ENCODE measurements at places on chromosomes 1 and 21.

DNA sequence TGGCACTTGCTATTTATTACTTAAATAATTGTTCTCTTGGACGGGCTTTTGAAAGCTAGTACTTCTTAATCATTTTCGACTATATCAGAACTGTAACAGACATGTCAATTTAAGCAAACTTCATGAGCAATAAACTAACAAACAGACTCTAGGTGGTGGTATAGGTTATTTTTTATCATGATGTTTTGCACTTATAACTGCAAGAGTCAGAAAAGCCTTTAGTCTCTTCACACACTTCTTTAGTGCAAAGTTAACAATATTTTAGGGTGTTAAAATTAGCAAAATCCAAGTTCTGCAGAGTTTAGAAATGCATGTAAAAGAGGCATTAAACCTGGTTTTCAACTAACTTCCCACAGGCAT is 2.2 kb downstream of the NRIP1 start:
- DNase-seq = peak; percentile 62

DNA sequence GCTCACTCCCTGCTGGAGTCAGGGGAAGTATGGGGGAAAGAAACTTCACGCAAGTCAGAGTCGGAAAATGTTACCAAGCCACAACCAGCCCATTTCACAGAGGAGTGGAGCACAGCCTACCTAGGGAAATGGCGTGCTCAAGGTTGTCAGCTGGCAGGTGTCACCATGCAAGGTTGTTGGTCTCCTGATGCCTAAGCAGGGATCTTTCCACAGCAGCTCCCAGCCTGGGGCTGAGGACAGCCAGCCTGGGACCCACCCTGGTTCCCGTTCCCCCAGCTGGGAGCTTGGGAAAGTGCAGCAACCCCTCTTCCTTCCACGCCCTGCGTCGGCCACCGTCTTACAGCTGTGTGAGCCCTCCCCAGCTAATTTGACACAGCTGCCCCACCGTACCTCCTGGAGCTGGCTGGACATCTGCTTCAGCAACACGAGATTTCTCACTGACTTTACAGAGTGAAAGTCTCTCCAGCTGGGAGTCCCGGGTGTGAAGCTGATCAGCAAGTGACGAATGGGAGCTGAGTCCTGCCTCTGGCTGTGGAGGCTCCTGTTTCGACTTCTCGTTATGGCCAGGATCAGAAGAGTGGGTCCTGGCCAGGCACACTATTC is 224.6 kb upstream of the RAB4A start:
- DNase-seq = peak; percentile 78

DNA sequence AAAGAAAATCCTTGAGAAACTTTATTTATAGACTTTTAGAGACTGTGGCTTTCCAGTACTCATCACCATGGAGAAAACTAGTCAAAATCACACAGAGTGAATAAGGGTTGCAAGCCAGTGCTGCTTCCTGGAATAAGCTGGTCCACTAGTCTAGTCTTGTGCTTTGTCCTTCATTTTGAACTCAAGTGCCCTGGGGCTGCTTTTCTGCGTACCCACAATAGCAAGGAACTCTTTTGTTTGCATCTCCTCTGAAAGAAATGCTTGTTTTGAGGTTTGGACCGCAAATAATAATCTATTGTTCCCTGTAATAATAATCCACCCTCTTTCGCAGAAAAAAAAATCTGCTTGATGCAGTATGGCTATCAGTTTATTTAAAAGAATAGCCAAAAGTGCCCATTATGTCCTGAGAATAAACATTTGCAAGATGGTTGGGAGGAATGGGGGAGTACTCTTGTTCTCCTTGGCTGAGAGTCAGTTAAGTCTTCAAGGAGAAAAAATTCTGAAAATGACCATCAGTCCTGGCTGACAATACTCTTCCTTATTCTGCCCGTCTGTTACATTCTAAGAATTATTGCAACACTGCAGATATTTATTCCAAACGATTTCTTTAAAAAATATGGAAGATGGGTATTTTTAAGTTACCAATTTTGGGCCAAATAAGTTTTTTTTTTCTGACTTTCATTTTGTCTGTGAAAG is 41.9 kb downstream of the MPZL1 start:
- DNase-seq = no peak

GRCh38 chr1:18440385-18441226 is 40.1 kb upstream of the KLHDC7A start:
- no peak for DNase-seq

- DNase-seq = no peak
Measured at GRCh38 chr1:241857131-241857530, 9.1 kb downstream of the EXO1 start.

GRCh38 chr1:30606166-30606565 is 117.2 kb downstream of the MATN1 start:
- no peak for DNase-seq

- DNase-seq = no peak
Measured at GRCh38 chr1:53732912-53733317, 6.0 kb downstream of the GLIS1 start.

GRCh38 chr1:906600-907420 is 16.9 kb upstream of the SAMD11 start:
- DNase-seq = no peak

GRCh38 chr1:19312782-19313635 is 883 bp downstream of the SLC66A1 start:
- DNase-seq = no peak

DNA sequence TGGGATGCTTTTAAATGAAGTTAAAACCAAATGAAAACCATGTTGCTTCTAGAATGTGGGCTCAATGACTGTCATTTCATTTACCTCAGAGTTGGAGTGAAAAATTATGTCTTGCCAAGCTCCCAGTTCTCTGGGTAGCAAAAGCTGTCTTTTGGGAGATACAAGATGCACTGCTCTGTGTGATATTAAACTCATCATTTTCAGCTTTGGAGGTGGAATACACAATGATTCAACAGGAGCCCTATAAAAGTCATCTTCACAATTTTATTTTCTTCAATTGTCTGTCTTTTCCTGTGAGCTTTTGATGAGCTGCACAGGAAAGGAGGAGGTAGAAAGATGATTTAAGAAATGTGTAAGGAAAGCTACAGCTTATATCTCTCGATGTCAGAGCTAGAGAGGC is 120.3 kb upstream of the SPATA6 start:
- no peak for DNase-seq

DNA sequence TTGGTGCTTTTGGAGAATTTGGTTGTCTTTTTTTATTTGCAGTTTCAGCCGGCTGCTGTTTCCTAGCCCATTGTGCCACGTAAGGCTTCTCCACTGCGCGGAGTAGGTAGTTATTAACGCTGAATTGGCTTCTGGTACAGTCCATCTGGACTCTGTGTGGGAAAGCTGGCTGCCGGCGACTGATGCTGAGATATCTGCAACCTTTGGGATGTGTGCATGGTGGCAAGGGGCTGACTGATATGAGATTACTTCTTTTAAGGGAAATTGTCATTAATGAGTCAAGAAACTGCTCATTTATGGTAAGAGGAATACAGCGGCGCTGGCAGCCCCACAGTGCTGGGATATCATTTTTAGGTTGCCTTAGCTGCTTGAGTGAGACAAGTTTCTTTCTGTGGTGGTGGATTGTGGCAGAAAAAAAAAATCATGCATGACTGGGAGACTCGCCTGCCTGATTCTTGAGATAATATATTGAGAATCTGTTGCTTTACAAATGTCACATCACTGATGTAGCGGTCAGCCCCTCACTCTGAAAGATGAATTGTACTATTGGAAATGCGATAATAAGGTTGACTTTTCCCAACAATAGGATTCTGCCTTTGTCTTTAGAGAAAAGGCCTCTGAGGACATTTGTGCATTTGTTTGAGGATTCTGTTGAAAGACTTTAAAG is 2.5 kb upstream of the ELAVL4 start:
- DNase-seq = no peak

- no peak for DNase-seq
Measured at GRCh38 chr1:66370462-66370971, 163.4 kb upstream of the SGIP1 start.

DNA sequence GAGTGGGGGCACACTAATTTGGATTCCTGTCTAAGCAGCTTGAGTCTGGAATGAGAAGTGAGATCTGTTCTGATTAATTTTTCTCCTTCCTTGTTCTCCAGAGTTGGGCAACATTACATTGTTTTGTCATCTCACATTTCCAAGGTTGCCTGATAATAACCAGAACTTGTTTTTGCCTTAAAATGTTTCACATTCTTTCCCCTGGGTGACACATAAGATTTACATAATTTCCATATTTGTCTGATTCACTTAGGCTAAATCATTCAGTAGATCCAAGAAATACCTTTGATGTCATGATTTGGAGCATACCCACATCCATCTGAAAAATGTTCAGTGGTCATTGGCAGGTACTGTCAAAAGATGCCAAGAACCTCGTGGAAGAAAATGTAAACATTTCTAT is 60.3 kb downstream of the XCL2 start:
- DNase-seq = peak; percentile 64

- DNase-seq = no peak
Measured at GRCh38 chr1:98557895-98558294, 103.6 kb upstream of the SNX7 start.

GRCh38 chr21:31136891-31137290 is 98.6 kb upstream of the KRTAP19-8 start:
- DNase-seq = peak; percentile 46

DNA sequence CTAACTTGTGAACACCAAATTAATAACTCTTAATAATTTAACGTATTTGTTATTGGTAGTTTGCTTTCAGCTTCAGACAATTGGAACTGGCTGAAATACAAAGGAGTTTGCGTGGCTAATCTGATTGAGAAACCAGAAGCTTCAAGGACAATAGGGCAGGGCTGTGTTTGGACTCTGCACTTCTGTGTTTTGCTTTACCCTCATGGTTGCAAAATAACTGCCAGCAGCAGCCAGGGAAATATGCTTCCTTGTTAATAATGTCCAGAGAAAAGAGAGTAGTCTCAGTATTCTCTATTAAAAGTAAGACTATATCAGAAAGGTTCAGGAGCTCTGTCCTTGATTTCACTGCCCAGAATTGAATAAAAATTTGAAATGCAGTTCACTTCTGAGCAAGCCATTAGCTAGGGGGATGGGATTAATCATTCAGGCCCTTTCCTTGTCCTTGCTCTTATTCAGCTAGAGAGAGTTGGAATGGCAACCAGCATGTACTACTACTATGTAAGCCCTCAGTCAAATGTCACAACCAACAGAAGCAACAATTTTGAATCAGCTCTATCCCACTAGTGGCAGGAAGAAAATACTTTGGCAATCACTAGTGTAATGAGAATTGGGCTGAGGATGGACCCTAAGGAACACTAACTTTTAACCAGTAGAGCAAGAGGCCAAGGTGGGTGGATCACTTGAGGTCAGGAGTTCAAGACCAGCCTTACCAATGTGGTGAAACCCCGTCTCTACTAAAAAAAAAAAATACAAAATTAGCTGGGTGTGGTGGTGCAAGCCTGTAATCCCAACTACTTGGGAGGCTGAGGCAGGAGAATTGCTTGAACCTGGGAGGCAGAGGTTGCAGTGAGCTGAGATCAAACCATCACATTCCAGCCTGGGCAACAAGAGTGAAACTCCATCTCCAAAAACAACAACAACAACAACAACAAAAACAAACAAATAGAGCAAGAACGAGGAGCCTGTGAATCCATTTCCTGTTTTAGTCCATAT is 76.8 kb downstream of the POU2F1 start:
- no peak for DNase-seq

DNA sequence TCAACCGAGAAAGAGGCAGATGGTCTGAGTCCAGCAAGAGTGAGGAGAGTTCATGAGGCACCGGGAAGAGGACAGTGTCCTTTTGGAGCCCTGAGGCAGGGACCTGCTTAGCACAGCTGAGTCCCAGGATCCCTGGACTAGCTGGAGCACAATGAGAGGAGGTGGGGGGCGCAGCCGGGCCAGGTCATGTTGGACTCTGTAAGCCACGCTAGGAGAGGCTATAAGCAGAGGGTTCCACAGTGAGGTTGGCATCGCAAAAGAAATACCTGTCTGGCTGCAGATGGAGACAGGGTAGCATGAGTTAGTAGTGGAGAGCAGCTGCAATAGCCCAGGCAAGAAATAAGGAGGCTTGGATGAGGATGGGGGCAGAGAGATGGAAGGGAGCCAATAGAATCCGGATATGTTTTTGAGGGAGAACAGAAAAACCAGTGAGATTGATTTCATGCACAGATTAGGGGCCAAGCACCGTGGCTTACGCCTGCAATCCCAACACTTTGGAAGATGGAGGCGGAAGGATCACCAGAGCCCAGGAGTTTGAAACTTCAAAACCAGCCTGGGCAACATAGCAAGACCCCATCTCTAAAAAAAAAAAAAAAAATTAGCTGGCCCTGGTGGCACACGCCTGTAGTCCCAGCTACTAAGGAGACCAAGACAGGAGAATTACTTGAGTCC is 98.2 kb downstream of the DHRS3 start:
- peak; percentile 38 for DNase-seq

DNA sequence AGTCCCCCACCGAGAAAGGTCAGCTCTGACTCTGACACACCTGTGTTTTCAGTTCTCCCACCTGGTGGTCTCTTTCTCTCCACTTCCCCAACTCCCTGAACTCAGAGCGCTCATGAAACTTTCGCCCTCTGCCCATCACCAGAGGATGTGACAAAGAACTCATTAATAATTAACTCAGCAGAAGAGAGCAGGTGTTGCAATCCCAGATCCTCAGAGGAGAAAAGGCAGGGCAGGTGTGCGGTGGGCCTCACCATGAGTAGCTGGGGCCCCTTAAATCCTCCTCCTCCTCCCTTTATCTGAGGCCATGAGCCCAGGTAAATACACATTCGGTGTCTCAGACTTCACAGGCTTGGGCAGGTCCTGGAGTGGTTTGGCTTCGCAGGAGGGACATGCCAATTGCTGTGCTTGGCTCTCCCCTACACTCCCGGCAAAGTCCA is 1.7 kb upstream of the LAMB3 start:
- DNase-seq = no peak

DNA sequence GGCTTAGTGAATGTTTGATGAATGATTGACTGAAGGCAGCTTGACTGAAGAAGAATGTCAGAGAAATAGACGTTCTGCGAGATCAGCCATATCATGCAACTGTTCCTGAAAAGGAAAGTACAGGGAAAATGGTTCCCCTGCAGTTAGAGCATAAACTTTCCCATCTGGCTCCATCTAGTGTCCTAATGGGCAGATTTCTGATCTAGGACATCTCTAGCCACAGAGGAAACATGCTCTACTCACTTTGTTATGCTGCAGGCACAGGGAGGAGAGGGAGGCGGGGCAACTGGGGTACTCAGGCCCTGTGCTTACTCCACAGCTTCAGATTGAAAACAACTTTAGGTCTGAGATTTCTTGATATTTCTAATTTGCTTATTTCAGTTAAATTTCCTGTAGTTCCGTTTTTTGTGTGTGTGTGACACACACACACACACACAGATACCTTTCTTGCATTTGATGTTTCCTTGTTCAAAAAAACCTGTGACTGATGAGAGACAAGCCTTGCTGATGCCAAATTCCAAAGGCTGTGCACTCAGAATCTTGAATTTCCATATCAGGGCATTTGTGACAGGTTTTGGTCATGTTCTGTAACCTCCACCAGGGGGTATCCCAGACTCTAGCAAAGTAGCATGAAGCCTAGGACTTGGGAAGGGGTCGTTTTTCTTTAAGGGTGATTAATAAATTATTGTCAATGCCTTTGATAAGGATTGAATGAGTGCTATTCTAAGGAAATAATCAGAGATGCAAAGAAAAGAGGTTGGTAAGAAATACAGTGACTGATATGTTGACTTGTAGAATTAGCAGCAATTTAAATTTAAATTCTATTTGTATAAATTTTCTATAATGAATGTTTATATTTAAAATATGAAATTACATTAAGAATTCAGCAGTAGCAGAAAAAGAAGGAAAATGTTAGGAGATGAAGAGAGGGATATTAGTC is 139.7 kb upstream of the BEND5 start:
- DNase-seq = peak; percentile 63
